ENCODE measurements at places on chromosomes 1 and 21.

DNA sequence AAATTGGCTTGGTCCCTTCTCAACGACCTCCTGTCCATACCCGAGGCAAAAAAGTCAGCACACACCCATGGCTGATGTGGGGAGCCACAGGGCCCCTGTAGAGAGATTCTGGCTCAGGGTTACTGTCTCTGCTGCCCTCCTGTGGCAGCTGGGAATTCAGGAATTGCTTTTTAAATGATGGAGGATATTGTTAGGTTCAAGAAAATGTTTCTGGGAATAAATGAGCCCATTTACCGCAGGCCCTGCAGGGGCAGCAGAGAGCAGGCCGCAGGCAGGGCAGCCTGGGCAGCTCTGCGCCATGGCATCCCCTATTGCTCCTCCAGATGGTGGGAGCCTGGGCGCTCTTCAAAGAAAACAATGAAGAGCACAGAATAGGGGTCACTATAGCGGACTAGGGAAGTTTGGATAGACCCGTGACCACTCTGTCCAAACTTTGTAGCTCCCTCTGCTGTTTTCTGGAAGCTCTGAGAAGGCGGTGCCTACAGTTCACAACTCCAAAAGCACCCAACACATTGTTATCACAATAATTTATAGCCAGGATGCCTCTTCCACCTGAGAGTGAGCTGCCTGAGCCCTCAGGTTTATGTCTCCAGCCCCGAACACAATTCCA, 201.1 kb downstream of the BACH1 start:
- DNase-seq = peak; percentile 59

- no peak for DNase-seq
Measured at GRCh38 chr1:182806015-182806678, 16.6 kb downstream of the NPL start.

DNA sequence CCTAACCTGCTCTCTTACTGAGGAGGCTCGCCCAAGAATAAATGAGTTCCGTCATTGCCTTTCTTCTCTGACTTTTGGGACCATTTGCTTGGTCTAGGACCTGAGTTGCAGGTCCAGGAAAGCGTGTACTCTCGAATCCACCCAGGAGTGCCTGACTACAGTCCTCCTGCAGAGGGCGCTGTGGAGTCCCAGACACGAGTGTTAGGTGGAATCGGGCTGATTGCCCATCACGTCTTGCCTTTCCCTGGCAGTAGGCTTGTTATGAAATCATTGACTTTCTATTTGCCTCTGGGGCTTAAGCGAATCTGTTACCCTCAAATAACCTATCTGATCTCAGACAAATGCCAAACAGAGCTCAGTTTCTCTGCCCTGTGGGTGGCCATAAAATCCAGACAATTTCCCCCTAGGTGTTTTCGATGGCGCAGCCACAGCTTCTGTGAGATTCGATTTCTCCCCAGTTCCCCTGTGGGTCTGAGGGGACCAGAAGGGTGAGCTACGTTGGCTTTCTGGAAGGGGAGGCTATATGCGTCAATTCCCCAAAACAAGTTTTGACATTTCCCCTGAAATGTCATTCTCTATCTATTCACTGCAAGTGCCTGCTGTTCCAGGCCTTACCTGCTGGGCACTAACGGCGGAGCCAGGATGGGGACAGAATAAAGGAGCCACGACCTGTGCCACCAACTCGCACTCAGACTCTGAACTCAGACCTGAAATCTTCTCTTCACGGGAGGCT, at the start of gene IL20:
TSS of gene IL20 (plus strand) at position 685 of the 733 bp plus-strand sequence. CDS start 230 bp downstream, outside the sequence.
- DNase-seq = peak; percentile 59

DNA sequence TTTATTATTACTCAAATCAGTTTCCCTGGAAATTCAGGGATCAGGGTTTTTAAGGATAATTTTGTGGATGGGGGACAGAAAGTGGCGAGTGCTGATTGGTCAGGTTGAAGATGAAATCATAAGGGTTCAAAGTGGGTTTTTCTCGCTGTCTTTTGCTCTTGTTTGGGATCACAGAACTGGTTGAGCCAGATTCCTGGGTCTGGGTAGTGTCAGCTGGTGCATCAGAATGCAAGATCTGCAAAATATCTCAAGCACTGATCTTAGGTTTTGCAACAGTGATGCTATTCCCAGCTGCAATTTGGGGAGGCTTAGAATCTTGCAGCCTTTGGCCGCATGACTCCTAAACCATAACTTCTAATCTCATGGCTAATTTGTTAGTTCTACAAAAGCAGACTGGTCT, 9.3 kb downstream of the CHI3L2 start:
- DNase-seq = no peak

DNA sequence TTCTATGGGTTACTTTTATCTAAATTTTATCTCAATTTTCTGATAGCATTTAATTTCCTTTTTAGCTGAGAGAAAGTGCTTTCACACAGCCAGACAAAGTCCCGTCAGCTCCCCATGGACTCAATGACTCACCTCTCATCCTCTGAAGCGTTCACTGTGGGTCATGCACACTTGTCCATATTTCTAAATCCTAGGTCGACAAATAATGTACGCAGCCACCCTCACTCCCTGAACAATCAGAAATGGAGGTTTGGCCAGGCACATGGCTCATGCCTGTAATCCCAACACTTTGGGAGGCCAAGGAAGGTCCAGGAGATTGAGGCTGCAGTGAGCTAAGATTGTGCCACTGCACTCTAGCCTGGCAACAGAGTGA, 42.4 kb upstream of the COA6 start:
- no peak for DNase-seq

DNA sequence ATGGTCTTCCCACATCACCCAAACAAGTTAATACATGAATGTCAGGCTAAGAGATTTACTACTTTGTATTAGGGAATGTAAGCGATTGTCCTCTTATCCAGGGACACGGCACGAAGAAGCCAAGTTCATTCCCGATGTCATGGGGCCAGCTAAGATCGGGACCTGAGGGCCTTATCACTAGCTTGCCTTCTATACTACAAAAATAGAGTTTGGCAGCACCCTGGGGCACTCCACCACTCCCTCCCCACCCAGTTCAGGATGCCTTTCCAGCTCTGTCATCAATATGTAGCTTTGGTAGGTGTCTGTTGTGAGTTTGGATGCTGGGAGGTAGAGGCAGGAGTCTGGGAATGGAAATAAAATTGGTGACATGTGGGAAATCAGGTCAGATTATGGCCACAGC, 197.5 kb downstream of the ATG4C start:
- DNase-seq = no peak

DNA sequence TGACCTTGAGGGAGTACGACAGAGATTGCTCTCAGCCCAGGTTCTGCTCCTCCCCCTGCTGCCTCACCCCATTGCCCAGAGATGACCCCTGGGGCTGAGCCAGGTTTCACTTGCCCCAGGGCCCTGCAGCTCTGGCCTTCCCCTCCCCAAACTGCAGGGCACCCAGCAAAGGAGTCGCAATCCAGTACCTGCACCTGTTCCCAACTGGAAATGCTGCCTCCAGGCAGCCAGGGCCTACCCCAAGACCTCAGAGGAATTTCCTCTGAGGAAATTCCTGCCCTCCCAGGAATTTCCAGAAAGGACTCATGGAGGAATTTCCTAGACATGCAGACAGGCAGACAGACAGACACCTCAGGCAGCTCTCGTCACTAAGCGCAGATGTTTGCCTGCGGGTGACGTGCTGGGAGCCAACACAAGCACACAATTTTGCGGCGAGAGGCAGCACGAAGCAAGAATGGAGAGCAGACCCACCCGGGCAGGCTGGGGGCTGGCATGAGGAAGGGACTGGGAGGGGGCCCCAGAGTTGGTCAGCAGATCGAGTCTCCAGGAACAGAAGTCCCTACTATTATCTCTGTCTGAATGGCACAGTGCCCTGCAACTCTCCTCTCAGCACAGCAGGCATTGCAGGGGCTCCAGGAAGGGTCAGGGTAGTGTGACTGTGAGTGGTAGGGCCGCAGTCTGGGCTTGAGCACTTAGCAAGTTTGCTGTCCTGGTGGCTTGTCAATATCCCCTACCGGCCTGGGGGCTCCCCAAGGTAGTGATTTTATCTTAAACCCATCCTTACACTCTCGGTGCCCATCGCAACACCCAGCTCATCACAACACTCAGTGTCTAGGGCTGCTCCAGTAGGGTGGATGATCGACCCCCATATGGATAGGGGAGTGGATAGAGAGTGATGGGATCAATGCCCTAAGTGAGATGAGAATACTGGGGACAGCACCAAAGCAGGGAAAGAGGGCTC, 2.9 kb upstream of the EFNA1 start:
- DNase-seq = no peak

DNA sequence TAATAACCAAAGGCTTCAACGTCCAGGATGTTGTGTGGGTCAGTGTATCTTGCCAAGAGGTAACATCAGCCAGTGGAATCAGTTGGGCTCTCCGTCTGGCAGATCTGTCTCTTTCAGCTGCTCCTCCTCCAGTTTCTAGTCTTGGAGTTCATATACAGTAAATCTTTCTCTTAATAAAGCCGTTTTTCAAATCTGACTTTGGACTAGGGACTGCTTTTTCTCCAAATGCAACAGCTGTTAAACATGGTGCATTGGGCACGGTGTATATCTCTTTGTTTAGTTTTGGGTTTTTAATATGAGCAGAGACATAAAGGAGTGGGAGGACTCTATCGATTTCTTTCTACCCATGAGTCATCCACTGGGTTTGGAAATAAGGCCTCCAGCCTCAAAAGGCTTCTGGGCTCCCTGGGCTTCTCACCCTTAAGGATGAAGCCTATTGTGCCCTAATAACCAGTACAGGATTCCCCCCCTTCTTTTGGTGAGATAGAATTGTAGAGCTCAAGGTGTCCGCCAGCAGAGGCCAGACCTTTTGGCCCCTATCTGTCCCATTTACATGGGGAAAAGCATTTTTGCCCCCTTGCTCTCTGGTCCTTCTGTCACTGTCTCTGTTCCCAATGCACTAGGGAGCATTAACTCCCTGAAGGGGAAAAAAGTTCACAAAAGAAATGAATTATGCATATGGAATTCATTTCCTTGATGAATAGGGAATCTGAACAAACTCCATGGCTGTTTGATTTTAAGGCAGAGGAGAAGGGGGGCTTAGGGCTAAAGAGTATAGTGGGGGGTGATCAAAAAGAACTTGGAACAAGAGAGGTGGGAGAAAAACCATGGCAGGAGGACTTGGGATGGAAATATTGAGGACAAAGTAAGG, 86.0 kb downstream of the PBX1 start:
- DNase-seq = no peak

DNA sequence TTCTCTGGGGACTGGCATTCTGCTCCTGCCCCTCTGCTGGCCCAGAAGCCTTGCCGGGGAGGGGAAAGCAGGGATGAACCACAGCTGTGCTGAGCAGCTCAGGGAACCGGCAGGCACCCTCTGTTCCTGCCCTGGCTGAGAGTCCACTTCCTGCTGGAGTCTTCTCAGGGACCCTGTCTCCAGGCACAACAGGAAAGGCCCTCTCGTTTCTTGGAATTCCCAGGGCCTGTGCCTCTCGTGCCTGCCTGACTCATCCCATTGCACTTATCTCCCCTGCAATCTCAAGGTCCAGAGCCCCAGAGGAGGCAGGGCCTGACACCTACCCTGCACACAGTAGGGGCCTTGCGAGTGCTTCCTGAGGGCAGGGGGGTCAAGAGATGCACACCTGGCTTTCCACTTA, 1.1 kb upstream of the EDN2 start:
- DNase-seq = no peak

All from HuH-7 (cell line).